GM12892 (cell line): ENCODE measurements at places on chromosomes 13 and 19.
A peak's percentile ranks its signal among the peaks of the same experiment; 100 is the strongest.

- DNase-seq, result no peak
Measured at GRCh38 chr13:113091211-113091771, 14.3 kb upstream of the F7 start.

- no peak for DNase-seq
Measured at GRCh38 chr13:51645154-51645650, 60.9 kb downstream of the WDFY2 start.

GRCh38 chr19:49985871-49986270 lies 24.9 kb upstream of the SIGLEC11 start:
- no peak for DNase-seq

DNA sequence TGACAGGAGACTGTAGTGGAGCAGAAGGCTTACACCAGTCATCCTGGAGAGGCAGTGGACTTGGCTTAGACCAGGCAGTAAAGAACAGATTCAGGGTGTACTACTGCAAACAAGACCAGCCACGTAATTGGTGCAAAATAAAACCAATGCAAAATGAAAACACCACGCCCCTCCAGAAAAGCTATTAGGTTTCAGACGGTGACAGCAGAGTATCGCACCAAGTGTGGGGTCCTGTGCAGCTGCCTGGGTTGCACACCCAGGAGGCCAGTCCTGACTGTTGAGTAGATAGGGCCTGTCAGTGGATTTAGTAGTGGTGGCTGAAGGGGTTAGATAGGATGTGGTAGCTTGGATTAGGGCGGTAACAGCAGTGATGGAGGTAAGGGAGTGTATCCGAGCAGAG lies 5.4 kb upstream of the PRKACA start:
- DNase-seq, result no peak

- DNase-seq, result no peak
Measured at GRCh38 chr13:92768602-92769001, 458.0 kb upstream of the GPC6 start.

DNA sequence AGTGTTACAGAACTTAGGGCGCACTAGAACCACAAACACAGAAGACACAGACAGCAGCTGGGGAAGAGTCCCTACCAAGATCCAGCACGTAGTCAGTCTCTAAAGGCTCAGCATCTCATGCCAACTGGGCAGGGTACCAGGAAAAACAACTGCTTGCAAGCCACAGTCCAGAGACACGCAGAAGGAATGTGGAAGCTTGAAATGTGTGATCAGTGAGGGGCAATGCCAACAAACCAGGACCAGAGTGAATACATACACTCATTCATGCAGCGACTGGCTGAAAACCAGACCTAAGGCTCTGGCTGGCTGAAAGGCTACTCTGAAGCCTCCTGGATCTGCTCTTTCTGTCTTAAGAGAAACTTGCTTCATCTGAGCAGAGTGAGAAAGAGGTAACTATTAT lies 1484.8 kb downstream of the EFNB2 start:
- DNase-seq, result no peak

GRCh38 chr13:21739771-21740170 lies 68.9 kb downstream of the FGF9 start:
- no peak for DNase-seq

- no peak for DNase-seq
Measured at GRCh38 chr19:40163541-40164129, 27.6 kb upstream of the MAP3K10 start.

DNA sequence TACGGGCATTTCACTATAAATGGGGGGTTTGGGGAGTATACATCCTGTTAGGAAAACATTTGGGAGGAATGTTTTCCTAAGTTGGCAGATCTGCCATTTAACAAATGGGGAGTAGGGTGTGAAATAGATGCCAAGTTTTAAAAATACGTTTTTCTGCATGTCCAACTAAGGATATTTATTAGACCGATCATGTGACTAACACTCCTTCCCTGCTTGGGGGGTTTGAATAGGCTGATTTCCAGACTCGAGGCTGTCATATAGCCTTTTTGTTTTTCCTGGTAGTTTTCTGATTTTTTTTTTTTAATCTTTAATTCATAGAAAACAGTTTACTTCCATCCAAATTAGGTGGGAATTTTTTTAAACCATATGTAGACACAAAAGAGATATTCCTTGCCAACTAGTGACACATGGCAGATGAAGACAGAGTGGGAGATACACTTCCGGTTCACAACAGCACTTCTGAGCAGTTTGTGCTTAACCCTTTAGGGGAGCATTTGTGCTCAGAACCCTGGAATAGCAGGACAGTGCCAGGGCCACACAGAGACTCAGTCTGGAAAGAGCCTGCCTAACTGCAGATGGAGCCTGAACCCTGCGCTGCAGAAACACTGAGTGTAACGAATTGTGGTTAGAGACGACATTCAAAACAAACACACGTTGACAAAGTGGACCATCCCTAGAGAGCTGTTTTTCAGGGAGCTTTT lies 5.6 kb upstream of the GATAD2A start:
- DNase-seq, result no peak

- DNase-seq, result no peak
Measured at GRCh38 chr19:30047432-30047831, 105.4 kb downstream of the URI1 start.

DNA sequence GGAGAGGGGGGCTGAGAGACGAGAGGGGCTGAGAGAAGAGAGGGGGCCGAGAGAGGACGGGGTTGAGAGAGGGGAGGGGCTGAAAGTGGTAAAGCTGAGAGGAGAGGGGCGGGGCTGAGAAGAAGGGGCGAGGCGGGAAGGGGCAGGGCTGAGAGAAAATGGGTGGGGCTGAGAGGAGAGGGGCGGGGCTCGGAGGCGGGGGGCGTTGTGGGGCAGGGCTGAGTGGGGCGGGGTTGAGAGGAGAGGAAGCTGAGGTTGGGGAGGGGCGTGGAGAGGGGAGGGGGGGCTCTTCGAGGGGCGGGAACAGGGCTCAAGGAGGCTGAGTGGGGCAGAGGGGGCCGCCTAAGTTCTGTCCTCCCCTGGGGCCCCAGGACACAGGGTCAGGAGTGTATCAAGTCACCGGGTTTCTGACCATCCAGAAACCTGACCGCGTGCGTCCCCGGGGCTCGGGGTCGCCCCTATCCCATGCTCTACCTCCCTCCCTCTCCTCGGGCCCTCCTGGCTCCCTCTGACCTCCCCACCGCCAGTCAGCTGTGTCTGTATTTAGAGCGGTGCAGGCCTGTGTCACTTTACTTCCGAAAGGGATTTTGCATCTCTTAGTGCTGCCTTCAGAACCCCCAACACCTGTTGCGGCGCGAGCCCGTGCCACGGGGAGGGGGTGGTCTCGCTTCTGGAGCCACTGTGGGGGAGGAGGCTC lies 38.6 kb upstream of the SEMA6B start:
- DNase-seq, result peak; percentile 76

DNA sequence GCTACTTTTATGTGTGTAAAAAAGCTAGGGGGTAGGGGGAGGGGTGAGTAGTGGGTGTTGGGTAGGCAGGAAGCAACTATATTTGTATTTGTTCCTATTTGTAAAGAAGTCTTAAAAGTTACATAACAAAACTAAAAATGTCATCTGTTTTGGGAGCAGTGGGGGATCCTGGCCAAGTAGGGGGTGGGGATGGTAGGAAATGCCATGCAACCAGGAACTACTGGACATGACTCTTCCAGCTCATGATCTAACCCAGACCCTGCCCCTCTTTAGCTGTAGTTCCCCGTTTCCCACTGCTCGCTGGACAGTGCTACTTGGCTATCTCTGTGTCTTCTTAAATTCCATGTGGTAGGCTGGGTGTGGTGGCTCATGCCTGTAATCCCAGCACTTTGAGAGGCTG lies 3.2 kb downstream of the GTF3A start:
- DNase-seq, result no peak

GRCh38 chr19:49983645-49984229 lies 22.8 kb upstream of the SIGLEC11 start:
- DNase-seq, result peak; percentile 61

GRCh38 chr19:10884274-10884673 lies 12.9 kb downstream of the CARM1 start:
- no peak for DNase-seq

DNA sequence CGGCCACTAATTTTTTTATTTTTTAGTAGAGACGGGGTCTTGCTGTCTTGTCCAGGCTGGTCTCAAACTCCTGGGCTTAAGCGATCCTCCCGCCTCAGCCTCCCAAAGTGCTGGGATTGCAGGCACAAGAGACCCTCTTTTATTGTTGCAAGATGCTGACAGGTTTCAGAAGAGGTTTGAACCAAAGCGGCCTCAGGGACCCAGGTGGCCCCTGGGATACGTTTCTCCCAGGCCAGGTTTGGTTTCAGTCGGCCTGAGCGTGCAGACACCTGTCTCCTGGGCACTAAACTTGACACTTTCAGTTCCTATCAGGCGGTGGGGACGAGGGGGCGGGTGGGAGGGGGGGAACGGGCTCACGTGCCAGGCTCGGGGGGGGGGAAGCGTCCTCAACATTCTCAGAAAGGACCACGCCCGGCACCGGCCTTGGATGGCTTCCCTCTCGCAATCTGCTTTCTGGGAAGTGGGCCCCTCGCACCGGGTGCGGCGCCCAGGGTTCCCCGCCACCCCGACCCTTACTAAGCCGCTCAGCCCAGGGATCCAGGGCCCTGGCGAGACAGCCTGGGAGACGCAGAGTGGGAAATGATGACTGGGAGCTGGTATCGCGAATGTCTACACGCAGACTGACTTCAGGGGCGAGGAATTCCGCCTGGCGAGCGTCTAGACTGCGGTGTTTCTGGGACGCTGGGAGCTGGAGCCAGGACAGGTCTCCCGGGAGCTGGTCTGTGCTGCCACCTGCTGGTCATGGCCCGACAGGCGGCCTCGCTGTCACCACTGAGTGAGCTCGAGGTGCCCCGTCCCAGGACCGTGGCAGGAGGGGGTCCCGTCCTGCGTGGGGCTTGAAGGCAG lies 91.6 kb downstream of the GNG7 start:
- no peak for DNase-seq

- DNase-seq, result no peak
Measured at GRCh38 chr13:84315527-84315926, 433.3 kb upstream of the SLITRK1 start.

- DNase-seq, result no peak
Measured at GRCh38 chr19:50723069-50723468, at the start of gene CLEC11A. TSS of gene CLEC11A (plus strand) at chr19:50723364. CDS start at chr19:50723526, 162 bp downstream.

DNA sequence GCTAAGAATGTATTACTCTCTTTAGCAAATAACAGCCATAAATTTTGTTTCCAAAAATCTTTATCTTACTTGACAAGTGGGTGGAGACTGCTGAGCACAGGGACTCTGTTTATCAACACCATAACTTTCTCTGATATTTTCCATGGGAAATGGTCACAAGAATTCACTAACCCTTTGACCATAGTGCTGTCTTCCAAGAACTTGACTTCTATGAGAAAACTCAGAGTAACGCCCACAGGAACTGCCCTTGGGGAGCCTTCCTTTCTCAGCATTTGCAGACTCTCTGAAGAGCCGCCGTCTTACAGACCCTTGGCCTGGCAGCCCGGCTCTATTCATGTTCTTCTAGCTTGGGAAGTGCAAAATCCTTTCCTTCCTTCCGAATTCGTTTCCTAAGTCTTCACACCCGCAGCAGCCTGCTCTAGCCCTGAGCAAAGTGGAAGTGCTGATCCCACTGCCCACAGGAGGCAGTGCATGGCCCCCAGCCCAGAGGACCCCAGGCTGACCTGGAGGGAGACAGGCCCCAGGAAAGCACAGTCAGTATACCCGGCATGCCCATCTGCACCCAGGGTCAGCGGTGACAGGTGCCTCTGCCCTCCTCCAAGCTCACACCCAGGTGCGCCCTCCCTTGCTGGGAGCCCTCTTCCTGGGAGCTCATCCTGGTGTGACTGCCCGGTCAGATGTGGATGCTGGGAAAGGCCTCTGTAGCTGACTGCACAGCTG lies 10.2 kb downstream of the GAS6 start:
- peak; percentile 21 for DNase-seq
